Left kidney (tissue), 8 donors: ENCODE measurements at places on chromosomes 2 and 18. TPM values are rescaled to one million over a fixed set of nuclear protein-coding genes. Genes with fewer than 3 reads are reported as not detected.

The TEKT4 gene
- polyA plus RNA-seq: 0.20 TPM

The CFC1 gene
- not detected for polyA plus RNA-seq

The DHX57 gene
- 59.9 TPM for polyA plus RNA-seq

The GRB14 gene
- 62.5 TPM for polyA plus RNA-seq

The CTAGE1 gene
- 0.05 TPM for polyA plus RNA-seq

The ABCG8 gene
- 0.88 TPM for polyA plus RNA-seq

The QPCT gene
- 13.2 TPM for polyA plus RNA-seq

The SPC25 gene
- 28.9 TPM for polyA plus RNA-seq

The COL4A3 gene
- 79.8 TPM for polyA plus RNA-seq

The PLB1 gene
- 1.2 TPM for polyA plus RNA-seq

The MOB4 gene
- 45.1 TPM for polyA plus RNA-seq

The LYPD1 gene
- polyA plus RNA-seq: 94.3 TPM

The MGAT4A gene
- 33.4 TPM for polyA plus RNA-seq

The UGT1A8 gene
- not detected for polyA plus RNA-seq

The ST6GAL2 gene
- 24.7 TPM for polyA plus RNA-seq

The SMC6 gene
- 49.2 TPM for polyA plus RNA-seq

The IL36B gene
- polyA plus RNA-seq: not detected

The RAX gene
- not detected for polyA plus RNA-seq

The INPP1 gene
- polyA plus RNA-seq: 18.6 TPM

The CRYBA2 gene
- polyA plus RNA-seq: not detected

The ITPRIPL1 gene
- 5.2 TPM for polyA plus RNA-seq

The STAM2 gene
- polyA plus RNA-seq: 57.1 TPM

The EDAR gene
- polyA plus RNA-seq: 3.1 TPM

The TMEM200C gene
- polyA plus RNA-seq: 1.4 TPM

The LRRTM4 gene
- 1.4 TPM for polyA plus RNA-seq

The ADAM23 gene
- 6.9 TPM for polyA plus RNA-seq

The RGPD3 gene
- 0.12 TPM for polyA plus RNA-seq

The EMILIN2 gene
- 11.8 TPM for polyA plus RNA-seq

The CHST9 gene
- polyA plus RNA-seq: 5.3 TPM

The NEB gene
- 30.6 TPM for polyA plus RNA-seq

The IL1A gene
- polyA plus RNA-seq: 0.17 TPM
